ENCODE measurements at places on chromosomes 5 and 9.

DNA sequence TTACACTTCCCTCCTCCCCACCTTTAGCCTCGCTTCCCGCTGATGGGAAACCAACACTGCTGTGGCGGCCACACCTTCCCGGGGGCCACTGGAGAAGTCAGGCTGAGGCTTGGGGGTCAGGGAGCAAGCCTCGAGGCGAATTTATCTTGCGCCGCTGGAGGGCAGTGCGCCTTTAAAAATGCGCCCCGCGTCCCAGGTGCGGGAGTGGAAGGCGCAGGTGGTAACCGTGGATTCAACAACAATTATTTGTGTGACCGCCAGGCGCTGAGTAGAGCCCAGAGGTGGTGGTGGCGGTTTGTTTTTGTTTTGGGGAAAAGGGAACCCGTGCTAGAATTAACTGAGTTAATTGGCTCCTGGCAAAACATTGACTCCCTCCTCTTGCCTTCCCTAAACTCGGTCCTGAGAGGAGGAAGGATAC lies 1.1 kb downstream of the CFAP77 start:
- no peak overlapping the region for H3K27ac ChIP-seq
- no peak for DNase-seq
- peaks cover 44% of the 10 kb centered on the region for H3K27me3 ChIP-seq

GRCh38 chr5:119913425-119913824 lies 284.1 kb downstream of the FAM170A start:
- no peaks in the 10 kb centered on the region for H3K4me1 ChIP-seq
- H3K36me3 ChIP-seq: no peaks in the 10 kb centered on the region
- no peak overlapping the region for H3K4me3 ChIP-seq
- no peaks in the 10 kb centered on the region for H3K27me3 ChIP-seq

DNA sequence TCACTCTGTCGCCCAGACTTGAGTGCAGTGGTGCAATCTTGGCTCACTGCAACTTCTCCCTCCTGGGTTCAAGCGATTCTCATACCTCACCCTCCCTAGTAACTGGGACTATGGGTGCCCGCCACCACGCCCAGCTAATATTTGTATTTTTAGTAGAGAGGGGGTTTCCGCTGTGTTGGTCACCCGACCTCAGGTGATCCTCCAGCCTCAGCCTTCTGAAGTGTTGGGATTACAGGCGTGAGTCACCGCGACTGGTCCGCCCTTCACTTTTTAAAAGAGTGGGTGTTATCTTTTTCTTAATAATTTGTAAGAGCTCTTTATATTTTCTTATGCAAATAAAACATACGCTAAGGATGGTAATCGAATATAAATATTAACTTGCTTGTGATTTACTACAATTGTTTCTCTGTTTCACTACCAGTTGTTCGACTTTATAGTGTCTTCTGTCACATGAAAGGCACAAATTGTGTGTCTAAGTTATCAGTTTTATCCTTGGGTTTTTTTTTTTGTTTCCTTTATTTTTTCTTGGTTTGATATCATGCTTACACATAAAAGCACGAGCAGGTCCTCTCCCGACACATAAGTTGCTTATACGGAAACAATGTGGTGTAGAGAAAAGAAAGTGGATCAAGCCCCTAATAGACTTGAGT lies 1.9 kb upstream of the GPBP1 start:
- no peak for DNase-seq
- H3K27me3 ChIP-seq: no peaks in the 10 kb centered on the region
- peak overlapping the region; percentile 84 for H3K27ac ChIP-seq
- peaks cover 3% of the 10 kb centered on the region for H3K4me1 ChIP-seq

DNA sequence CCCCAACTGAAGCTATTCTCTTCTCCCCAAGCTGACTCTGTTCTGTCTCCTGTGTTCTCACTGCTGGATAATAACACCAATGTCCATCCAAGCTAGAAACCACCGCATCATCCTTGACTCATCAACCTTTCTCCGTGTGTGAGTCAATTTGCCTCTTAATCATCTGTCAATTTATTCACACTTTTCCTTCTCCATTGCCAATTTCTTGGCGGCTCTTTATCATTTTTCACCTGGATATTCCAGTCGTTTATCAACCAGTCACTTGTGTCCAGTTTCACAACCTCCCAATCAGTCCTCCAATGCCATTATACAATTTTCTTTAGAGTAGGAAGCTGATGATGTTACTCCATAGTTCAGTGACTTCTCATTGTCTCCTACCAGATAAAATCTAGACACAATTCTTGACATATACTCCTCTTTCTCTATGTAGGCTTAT lies 45.4 kb upstream of the LIFR start:
- H3K4me3 ChIP-seq: no peak overlapping the region
- peak; percentile 19 for DNase-seq
- H3K36me3 ChIP-seq: no peaks in the 10 kb centered on the region
- peaks cover 28% of the 10 kb centered on the region for H3K4me1 ChIP-seq
- no peaks in the 10 kb centered on the region for H3K27me3 ChIP-seq
- no peak overlapping the region for H3K27ac ChIP-seq

- no peak for DNase-seq
- H3K27me3 ChIP-seq: no peaks in the 10 kb centered on the region
- no peak overlapping the region for H3K27ac ChIP-seq
- H3K4me3 ChIP-seq: no peak overlapping the region
- H3K4me1 ChIP-seq: no peaks in the 10 kb centered on the region
Measured at GRCh38 chr5:154844809-154845208, 5.6 kb downstream of the FAXDC2 start.

- peak overlapping the region; percentile 96 for H3K27ac ChIP-seq
- peaks cover 5% of the 10 kb centered on the region for H3K36me3 ChIP-seq
- DNase-seq: peak; percentile 81
- no peak overlapping the region for H3K4me3 ChIP-seq
- peaks cover 47% of the 10 kb centered on the region for H3K4me1 ChIP-seq
Measured at GRCh38 chr5:154829589-154830218, 20.7 kb downstream of the FAXDC2 start.

DNA sequence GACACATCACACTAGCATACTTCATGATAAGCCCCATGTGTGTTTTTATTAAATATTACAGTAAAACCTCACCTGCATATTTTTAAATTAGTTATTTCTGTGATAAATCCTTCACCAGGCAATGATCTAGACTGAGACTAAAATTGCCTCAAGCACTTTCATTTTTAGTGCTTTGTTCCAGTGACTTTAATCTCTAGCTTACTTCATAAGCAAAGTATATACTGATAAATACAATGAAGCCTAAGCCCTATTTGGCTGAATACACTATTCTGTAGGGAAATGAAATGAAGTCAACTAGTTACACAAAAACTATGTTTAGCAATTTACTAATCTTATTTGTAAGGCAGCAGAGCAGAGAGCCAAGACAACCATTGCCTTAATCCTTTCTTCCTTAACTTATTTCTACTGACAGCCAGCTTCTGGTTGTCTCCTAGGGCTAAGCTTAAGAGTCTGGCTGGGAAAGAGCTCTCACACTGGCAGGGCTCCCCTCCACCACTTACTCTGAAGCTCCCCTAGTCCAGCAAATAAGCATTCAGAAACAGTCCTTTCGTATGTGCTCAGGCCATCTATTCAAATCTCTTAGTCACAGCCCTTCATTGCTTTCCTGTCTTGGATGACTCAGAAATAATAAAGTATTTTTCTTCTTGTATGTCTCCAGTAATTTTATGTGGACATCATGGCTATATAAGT lies 31.4 kb upstream of the MTAP start:
- H3K27me3 ChIP-seq: no peaks in the 10 kb centered on the region
- no peak overlapping the region for H3K4me3 ChIP-seq
- DNase-seq: no peak
- no peaks in the 10 kb centered on the region for H3K36me3 ChIP-seq
- H3K4me1 ChIP-seq: peaks cover 15% of the 10 kb centered on the region

- peaks cover 11% of the 10 kb centered on the region for H3K4me1 ChIP-seq
- no peak overlapping the region for H3K27ac ChIP-seq
- no peak for DNase-seq
- no peaks in the 10 kb centered on the region for H3K27me3 ChIP-seq
- H3K36me3 ChIP-seq: no peaks in the 10 kb centered on the region
Measured at GRCh38 chr9:137416563-137417151, 6.3 kb downstream of the EXD3 start.

DNA sequence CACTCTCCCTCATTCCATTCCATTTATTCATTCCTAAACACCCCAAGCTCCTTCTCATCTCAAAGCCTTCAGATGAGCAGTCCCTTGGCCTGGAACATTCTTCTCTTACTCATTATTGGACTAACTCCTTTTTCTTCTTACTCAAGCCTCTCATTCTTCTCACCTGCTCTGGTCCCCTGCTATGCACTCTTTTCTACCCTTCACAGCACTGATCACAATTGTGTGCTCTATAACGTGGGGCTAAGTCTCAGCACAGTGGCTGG lies 212.4 kb downstream of the MAPKAP1 start:
- H3K4me1 ChIP-seq: peaks cover 21% of the 10 kb centered on the region
- H3K27ac ChIP-seq: peak overlapping the region; percentile 11
- no peaks in the 10 kb centered on the region for H3K36me3 ChIP-seq
- no peak overlapping the region for H3K4me3 ChIP-seq

DNA sequence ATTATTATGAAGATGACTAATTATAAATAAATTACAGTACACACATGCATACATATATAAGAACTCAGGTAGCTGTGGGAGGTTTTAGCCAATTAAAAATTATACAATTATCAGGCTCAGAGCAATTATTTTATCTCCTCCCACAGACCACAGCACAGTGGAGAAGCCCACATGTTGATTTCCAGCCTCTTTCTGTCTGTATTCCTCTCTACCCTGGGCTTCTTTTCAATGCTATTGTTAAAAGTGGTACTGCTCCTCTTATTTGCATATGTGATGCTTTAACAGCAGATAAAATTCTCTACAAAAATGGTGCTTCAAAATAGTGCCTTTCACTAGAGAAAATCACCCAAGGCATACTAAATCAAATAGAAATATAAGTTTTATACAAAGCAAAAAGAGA lies 218.7 kb downstream of the NFIB start:
- no peak overlapping the region for H3K4me3 ChIP-seq
- H3K27me3 ChIP-seq: no peaks in the 10 kb centered on the region
- H3K36me3 ChIP-seq: peaks cover 4% of the 10 kb centered on the region
- H3K4me1 ChIP-seq: peaks cover 15% of the 10 kb centered on the region
- no peak for DNase-seq

DNA sequence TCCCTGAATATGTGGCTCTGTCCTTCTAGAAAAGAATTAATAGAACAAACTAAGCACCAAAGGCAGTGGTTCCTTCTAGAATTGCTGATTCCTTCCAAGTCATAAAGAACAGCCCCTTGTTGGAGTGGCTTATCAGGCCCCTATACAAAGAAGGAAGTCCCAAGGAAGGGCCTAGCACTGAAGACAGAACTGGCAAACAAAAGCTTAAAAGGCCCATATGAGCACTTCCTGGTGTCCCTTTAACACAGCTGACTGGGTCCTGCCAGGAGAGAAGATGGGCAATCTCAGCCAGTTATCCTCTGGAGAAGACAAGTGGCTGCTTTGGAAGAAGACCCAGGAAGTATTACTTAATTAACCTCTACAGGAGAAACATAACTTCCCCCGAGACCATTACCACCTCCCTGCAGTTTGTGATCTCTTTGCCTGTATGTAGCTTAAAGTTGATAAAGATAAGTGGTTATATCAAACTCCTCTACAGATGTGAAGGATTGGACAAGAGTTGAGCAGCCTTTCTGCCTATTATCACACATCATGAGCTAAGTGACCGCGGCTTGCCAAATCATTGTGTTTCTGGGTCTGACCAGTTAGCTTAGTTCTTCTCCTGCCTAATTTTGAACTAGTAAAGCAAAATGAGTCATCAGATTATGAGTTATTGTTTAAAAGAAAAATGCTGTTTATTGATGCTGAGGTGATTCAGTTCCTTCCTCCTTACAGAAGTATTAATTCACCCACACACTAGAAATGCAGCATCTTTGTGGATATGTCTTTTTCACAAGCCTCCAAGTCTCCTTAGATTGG lies 13.3 kb upstream of the STING1 start:
- H3K4me1 ChIP-seq: peaks cover 4% of the 10 kb centered on the region
- H3K36me3 ChIP-seq: no peaks in the 10 kb centered on the region
- H3K27ac ChIP-seq: no peak overlapping the region
- no peaks in the 10 kb centered on the region for H3K27me3 ChIP-seq
- no peak overlapping the region for H3K4me3 ChIP-seq

DNA sequence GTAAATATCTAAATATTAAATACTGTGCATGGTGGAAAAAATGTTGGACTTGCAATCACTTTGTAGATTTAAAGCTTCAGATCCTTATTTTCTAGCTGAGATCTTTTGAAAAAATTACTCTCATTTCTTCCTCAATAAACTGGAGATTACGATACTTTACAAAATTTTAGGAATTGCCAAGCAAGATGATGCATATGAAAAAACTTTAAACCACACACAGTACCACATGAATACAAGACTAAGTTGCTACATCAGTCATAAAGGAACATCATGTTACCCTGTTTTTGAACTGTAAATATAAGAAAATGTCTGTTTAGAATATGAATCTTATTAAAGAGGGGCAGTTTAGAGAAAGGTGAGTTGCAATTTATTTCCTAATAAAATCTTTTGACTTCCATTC lies 703.6 kb upstream of the NUDT12 start:
- H3K36me3 ChIP-seq: no peaks in the 10 kb centered on the region
- H3K4me3 ChIP-seq: no peak overlapping the region
- H3K27ac ChIP-seq: no peak overlapping the region
- no peak for DNase-seq

- no peaks in the 10 kb centered on the region for H3K27me3 ChIP-seq
- no peak overlapping the region for H3K4me3 ChIP-seq
- H3K36me3 ChIP-seq: no peaks in the 10 kb centered on the region
- no peak overlapping the region for H3K27ac ChIP-seq
- DNase-seq: no peak
Measured at GRCh38 chr9:108197899-108198298, 657.9 kb downstream of the ACTL7B start.

GRCh38 chr5:151056379-151057325 lies 24.2 kb downstream of the TNIP1 start:
- H3K36me3 ChIP-seq: peaks cover 55% of the 10 kb centered on the region
- H3K27ac ChIP-seq: no peak overlapping the region
- DNase-seq: no peak
- no peaks in the 10 kb centered on the region for H3K4me1 ChIP-seq

DNA sequence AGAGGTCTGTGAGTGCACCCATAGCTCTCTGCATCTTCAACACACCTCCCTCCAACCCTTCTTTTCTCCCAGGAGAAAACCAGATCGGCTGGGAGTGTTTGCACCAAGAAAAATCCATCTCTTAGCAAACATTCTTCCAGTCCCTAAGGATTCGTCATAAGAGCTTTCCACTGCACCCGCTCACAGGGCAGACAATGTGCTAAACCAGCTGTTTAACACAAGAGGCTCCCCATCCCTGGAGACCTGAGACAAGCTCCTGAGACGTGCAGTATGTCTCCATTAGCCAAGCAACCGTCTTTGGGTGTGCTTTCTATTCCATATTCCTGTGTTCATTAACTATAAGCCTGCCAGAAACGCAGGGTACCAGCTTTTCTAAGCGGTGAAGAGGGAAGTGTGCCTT lies 93.6 kb upstream of the ZNF462 start:
- no peak for DNase-seq
- no peak overlapping the region for H3K27ac ChIP-seq
- H3K4me3 ChIP-seq: no peak overlapping the region
- peaks cover 17% of the 10 kb centered on the region for H3K4me1 ChIP-seq
- H3K27me3 ChIP-seq: no peaks in the 10 kb centered on the region

DNA sequence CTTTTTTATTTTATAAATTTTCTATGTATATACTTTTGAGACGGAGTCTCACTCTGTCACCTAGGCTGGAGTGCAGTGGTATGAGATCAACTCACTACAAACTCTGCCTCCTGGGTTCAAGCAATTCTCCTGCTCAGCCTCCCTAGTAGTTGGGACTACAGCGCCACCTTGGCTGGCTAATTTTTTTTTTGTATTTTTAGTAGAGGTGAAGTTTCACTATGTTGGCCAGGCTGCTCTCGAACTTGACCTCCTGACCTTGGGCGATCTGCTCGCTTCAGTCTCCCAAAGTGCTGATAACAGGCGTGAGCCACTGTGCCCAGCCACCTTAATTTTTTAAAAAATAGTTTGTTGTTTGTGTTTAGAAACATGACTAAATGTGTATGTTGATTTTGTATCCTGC lies 76.6 kb downstream of the FBXO4 start:
- H3K36me3 ChIP-seq: no peaks in the 10 kb centered on the region
- H3K27me3 ChIP-seq: no peaks in the 10 kb centered on the region
- H3K27ac ChIP-seq: no peak overlapping the region
- H3K4me1 ChIP-seq: no peaks in the 10 kb centered on the region
- no peak for DNase-seq
